ENCODE measurements at places on chromosomes 6 and 20. TPM values are rescaled to one million over a fixed set of nuclear protein-coding genes. Genes with fewer than 3 reads are reported as not detected.

DNA sequence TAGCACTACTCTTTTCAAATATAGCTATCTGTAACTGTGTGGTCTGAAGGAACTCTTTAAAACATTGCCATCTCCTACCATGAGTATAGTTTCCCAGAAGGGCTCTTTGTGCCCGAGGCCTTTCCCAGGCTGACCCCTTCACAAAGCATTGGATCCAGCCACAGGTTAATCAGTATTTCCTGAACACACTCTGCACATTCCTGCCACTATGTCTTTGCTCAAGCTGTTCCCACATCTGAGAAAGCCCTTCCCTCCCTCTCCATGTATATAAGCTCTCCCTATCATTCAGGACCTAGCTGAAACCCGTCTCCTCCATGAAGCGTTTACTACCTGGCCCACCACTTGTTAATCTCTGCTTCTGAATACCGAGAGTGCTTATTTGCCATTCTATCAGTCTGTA is 47.8 kb upstream of the PKHD1 start:
- no peak overlapping the region for H3K4me3 ChIP-seq
- peaks cover 2% of the 10 kb centered on the region for H3K4me1 ChIP-seq
- H3K27me3 ChIP-seq: peaks cover 17% of the 10 kb centered on the region
- no peak overlapping the region for H3K27ac ChIP-seq
- DNase-seq: no peak
- H3K36me3 ChIP-seq: no peaks in the 10 kb centered on the region

DNA sequence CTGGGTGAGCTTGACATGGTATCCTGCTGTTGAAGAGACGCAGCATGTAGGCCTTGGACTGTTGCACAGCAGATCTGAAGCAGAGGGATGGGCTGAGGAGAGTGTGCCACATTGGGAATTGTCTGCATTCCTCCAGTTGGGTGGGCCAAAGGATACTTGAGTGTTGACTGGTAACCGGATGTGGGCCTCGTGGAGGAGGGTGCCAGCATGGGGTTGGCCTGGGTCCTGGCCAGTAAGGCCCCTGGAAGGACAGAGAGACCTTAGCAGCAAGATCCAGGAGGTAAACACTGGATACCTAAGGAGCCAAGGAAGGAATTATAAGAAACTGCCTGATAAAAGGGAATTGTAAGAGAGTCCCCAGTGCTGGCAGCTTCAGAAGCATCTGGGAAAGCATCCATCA is 76.9 kb downstream of the FIG4 start:
- H3K36me3 ChIP-seq: peaks cover 16% of the 10 kb centered on the region
- H3K27ac ChIP-seq: no peak overlapping the region
- no peak for DNase-seq
- H3K4me1 ChIP-seq: peaks cover 7% of the 10 kb centered on the region
- H3K27me3 ChIP-seq: no peaks in the 10 kb centered on the region

ENPP5 gene
- 1.4 TPM for total RNA-seq

- no peak for DNase-seq
- H3K36me3 ChIP-seq: peaks cover 3% of the 10 kb centered on the region
- no peaks in the 10 kb centered on the region for H3K27me3 ChIP-seq
- no peak overlapping the region for H3K4me3 ChIP-seq
Observed at GRCh38 chr6:45822873-45823272, 192.8 kb downstream of the CLIC5 start.

DNA sequence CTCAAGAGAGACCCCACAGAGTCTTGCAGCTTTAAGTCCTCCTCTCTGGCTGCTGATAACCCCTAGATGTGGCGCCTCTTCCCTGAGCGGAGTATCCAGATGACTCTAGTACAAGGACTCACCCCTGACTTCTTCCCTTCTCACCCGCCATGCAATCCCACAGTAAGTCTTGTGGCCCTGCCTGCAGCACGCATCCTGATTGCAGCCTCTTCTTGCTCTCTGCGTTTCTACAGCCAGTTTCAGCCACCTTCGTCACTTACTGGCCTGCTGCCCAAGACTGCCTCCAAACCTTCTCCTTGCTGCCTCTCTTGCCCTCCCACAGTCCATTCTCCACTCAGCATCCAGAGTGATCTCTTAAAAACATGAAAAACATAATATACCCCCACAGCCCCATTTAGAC is 2.4 kb upstream of the RPP40 start:
- no peaks in the 10 kb centered on the region for H3K27me3 ChIP-seq
- no peak overlapping the region for H3K27ac ChIP-seq
- no peaks in the 10 kb centered on the region for H3K36me3 ChIP-seq
- peaks cover 16% of the 10 kb centered on the region for H3K4me1 ChIP-seq

DNA sequence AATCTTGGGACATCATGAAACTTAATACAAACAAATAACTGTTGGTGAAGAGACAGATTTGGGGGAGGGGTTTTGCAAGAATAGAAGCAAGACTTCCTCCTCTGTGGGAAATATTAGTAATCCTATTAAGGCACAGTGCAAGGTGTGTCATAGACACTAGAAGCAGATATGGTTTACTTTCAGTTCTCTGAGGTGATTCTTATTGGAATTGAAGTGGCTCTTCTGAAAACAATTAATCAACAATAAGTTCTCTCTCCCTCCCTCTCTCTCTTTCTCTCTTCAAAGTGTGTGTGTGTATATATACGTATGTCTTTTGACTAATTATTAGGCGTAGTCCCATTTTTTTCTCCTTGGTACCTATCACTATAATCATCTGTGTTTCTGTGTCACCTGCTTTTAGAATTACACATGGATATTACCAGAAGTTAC is 99.8 kb downstream of the HIVEP2 start:
- H3K36me3 ChIP-seq: peaks cover 2% of the 10 kb centered on the region
- H3K27ac ChIP-seq: peak overlapping the region; percentile 87

DNA sequence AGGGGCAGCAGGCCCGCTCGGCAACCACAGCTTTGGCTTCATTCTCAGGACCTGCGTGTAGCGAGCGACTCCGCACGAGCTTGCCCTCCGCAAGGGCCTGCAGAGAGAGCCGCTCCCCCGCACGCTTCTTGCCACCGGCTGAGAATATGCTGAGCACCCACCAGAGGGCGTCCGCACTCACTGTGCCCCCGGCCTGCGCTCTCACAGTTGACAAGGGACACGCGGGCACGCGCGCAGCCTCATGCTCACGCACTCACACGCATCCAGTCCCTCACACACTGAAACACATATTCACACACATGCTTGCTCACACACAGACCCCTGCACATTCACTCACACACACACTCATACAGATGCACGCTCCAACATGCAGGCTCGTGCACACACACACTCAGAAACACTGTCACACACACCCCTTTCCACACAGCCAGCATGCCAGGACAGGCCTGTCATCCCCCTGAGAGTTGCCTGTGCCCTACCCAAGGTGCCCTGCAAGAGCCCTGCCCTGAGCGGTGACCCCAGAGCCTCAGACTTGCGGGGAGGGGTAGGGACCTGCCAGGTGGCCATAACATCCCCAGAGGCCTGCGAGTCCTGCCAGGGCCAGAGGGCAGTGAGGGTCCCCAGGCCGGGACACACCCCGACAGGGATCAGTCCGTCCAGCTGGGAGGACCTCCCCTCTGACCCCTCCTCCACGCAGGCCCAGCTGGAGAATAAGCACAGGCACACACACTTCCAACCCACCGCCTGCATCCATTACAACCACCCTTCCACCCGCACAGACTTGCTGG is 174.1 kb downstream of the BMP7 start:
- no peak overlapping the region for H3K4me3 ChIP-seq
- H3K4me1 ChIP-seq: peaks cover 4% of the 10 kb centered on the region
- no peaks in the 10 kb centered on the region for H3K36me3 ChIP-seq
- DNase-seq: peak; percentile 75
- H3K27me3 ChIP-seq: peaks cover 7% of the 10 kb centered on the region

PRL gene
- total RNA-seq: not detected

DNA sequence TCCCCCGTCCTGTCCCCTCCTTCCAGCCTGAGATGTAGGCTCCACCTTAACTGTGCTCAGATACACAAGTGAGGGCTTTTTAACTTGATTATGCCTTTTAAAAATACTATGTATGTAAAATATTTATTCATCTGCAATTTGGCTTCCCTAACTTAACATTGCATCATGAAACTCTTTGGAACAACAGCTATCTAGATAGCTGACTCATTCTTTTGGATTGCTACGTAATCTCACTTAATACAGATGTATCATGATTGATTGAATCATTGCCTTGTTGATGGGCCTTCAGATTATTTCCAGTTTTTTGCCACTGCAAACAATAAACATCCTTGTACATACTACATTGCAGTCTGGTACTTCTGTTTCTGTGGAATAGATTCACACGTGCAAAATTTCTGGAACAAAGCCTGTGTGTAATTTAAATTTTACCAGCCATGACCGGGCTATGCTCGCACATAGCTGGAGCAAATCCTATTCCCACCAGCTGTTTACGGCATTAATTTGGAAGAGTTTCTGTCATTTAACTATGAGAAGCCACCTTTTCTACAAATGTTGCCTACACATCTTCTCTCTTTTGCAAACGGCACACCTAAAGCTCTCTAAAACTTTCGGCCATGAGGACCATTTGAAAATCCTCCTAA is 6.5 kb downstream of the PRND start:
- no peaks in the 10 kb centered on the region for H3K36me3 ChIP-seq
- H3K4me1 ChIP-seq: peaks cover 7% of the 10 kb centered on the region
- H3K27ac ChIP-seq: no peak overlapping the region
- no peak overlapping the region for H3K4me3 ChIP-seq
- peaks cover 18% of the 10 kb centered on the region for H3K27me3 ChIP-seq

DNA sequence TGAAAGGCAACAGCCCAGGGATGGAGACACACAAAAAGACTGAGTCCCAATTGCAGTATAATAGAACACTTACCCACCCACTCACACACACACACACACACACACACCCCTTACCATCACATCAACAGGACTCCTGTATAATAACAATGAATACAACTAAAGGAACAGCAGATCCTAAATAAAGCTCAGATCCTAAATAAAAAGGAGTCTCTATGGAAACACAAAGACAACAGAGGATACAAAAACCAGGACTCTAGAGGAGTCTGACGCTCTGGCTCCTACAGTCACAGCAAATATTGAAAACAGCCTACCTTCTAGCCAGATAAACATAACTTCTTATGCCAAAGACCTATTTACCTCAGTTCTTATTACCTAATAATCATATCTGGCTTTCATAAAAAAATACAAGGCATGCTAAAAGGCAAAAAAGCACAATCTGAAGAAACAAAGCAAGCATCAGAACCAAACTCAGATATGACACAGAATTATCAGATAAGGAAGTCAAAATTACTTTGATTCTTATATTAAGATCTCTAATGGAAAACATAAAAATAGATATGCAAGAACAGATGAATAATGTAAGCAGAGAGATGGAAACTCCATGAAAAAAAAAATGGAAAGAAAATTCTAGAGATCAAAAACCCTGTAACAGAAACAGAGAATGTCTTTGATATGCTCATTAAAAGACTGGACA is 134.9 kb downstream of the MMUT start:
- no peaks in the 10 kb centered on the region for H3K36me3 ChIP-seq
- H3K27ac ChIP-seq: no peak overlapping the region
- DNase-seq: no peak
- H3K4me1 ChIP-seq: no peaks in the 10 kb centered on the region

PKIG gene
- 2.5 TPM for total RNA-seq

GRCh38 chr6:83057705-83058321 is 7.8 kb downstream of the UBE3D start:
- H3K27ac ChIP-seq: no peak overlapping the region
- H3K4me1 ChIP-seq: peaks cover 2% of the 10 kb centered on the region
- DNase-seq: no peak

GRCh38 chr6:91221072-91221720 is 634.3 kb upstream of the MAP3K7 start:
- DNase-seq: no peak
- H3K27ac ChIP-seq: no peak overlapping the region
- H3K27me3 ChIP-seq: no peaks in the 10 kb centered on the region
- H3K4me3 ChIP-seq: no peak overlapping the region

DNA sequence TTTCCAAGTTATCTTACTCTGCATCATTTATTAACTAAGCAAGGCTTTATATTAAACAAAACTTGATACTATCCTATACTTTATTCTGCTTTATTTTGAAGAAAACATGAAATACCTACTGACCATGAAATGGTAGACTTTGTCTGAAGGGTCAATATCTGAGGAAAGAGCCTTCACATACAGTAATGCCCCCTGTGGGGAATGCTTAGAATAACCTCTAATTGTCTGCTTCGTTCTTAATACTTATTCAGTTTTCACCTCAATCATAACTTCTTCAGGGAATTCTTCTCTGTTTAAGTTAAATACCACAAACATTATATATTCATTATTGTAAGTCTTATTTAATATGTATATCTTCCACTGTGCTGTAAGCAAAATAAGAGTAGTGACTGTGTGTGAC is 498.9 kb upstream of the MANEA start:
- H3K4me1 ChIP-seq: no peaks in the 10 kb centered on the region
- H3K36me3 ChIP-seq: no peaks in the 10 kb centered on the region
- no peak overlapping the region for H3K27ac ChIP-seq
- H3K4me3 ChIP-seq: no peak overlapping the region
- DNase-seq: no peak

GRCh38 chr20:3616250-3616649 is 46.9 kb downstream of the GFRA4 start:
- no peaks in the 10 kb centered on the region for H3K36me3 ChIP-seq
- no peak overlapping the region for H3K4me3 ChIP-seq

RAB44 gene
- total RNA-seq: not detected

NTSR1 gene
- total RNA-seq: 0.33 TPM

HEY2 gene
- total RNA-seq: 0.22 TPM

DNA sequence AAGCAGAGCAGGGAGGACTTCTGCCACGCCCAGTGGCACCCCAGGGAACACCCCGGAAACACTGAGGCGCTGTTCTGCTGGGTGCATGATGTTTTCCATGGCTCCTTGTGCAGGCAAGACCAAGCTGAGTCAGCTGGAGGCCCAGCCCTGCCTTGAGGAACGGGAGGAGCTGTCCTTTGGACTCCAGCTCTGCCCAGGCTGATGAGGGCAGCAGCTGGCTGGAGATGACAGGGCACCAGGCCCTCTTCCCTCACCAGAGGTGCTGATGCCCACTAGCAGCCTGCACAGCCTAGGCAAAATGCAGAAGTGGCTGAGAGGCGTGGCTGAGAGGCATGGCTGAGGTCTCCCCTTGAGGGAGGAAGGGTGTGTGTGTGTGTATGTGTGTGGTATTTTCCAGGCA is 2.4 kb downstream of the C6orf132 start:
- DNase-seq: no peak
- no peaks in the 10 kb centered on the region for H3K36me3 ChIP-seq
- peaks cover 7% of the 10 kb centered on the region for H3K4me1 ChIP-seq
- no peak overlapping the region for H3K4me3 ChIP-seq
- H3K27ac ChIP-seq: no peak overlapping the region

Measured in activated naive CD8-positive, alpha-beta T cell treated with anti-CD3 and anti-CD28 coated beads, Interleukin-2, amount 10 ng/mL, durations not matched to agents 7 days and 5 days (primary cell).